ENCODE measurements at places on chromosomes 16 and 17. TPM values are rescaled to one million over a fixed set of nuclear protein-coding genes. Genes with fewer than 3 reads are reported as not detected.

The KCNH4 gene
- not detected for total RNA-seq

The OR3A3 gene
- not detected for total RNA-seq

The SDR42E2 gene
- total RNA-seq, result not detected

The TERB1 gene
- total RNA-seq, result not detected

The ABCA6 gene
- total RNA-seq, result 4.5 TPM

The CHST5 gene
- total RNA-seq, result 0.23 TPM

Measured in smooth muscle cell of the umbilical artery (primary cell).